Ovary (tissue), 10 donors: ENCODE measurements at places on chromosomes 11 and 22.

DNA sequence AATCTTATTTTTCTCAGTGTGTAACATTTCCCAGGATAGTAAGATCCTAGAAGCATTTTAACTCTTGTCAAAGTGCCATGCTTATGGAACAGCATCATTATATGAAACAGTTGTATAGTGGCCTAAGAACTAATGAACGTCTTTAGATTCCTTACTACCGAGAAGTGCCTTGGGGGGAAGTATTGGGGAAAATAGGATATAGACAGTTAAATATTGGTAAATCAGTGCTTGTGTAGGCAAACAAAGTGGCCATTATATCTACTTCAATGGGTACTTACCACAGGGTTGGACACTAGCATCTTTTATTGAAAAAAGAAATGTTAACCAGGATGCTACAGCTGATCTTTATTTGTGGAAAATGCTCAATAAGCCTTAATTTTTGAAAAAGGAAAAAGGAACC lies 11.3 kb downstream of the FAR1 start:
- H3K36me3 ChIP-seq = no peaks in the 10 kb centered on the region
- H3K27ac ChIP-seq = no peak overlapping the region
- peaks cover 2% of the 10 kb centered on the region for H3K4me1 ChIP-seq
- H3K4me3 ChIP-seq = no peak overlapping the region
- no peaks in the 10 kb centered on the region for H3K27me3 ChIP-seq
- no peak for DNase-seq

GRCh38 chr11:16184588-16184987 lies 171.8 kb downstream of the SOX6 start:
- H3K4me1 ChIP-seq = no peaks in the 10 kb centered on the region
- DNase-seq = no peak

- no peaks in the 10 kb centered on the region for H3K36me3 ChIP-seq
- H3K4me1 ChIP-seq = peaks cover 6% of the 10 kb centered on the region
- no peak overlapping the region for H3K27ac ChIP-seq
- H3K4me3 ChIP-seq = no peak overlapping the region
Observed at GRCh38 chr11:61700212-61700611, 20.0 kb downstream of the DAGLA start.

GRCh38 chr11:66845876-66846212 lies 2.6 kb downstream of the RCE1 start:
- H3K4me3 ChIP-seq = no peak overlapping the region
- peaks cover 14% of the 10 kb centered on the region for H3K4me1 ChIP-seq
- no peaks in the 10 kb centered on the region for H3K36me3 ChIP-seq
- no peak overlapping the region for H3K27ac ChIP-seq
- DNase-seq = peak; percentile 8
- no peaks in the 10 kb centered on the region for H3K27me3 ChIP-seq

DNA sequence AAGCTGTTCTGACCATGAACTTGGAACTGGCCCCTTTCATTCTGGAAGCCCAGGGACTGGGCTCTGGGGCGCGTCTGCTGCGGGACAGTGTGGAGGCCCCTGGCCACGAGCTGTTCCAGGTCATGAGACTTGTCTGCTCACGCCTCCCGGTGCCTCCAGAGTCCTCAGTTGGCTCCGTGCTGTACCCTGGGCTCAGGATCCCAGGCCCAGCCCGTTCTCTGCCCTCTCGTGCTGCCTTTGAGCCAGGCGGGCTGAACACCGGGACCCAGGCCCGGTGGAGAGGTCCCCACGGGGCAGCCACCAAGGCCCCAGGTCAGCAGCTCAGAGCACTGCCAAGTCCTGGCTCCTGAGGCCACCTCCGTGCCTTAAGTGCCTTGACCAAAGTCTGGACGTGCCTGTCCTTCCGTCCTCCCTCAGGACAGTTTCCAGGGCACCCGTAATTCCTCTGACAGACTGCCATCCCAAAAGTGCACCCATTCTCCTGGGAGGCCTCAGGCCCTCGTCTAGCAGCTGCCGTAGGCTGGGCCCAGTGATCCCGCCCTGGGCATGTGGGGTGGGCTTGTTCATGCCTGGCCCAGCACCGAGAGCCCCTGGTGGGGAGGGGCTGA lies 36.3 kb upstream of the PPARA start:
- no peak for DNase-seq
- no peaks in the 10 kb centered on the region for H3K27me3 ChIP-seq
- no peak overlapping the region for H3K4me3 ChIP-seq

DNA sequence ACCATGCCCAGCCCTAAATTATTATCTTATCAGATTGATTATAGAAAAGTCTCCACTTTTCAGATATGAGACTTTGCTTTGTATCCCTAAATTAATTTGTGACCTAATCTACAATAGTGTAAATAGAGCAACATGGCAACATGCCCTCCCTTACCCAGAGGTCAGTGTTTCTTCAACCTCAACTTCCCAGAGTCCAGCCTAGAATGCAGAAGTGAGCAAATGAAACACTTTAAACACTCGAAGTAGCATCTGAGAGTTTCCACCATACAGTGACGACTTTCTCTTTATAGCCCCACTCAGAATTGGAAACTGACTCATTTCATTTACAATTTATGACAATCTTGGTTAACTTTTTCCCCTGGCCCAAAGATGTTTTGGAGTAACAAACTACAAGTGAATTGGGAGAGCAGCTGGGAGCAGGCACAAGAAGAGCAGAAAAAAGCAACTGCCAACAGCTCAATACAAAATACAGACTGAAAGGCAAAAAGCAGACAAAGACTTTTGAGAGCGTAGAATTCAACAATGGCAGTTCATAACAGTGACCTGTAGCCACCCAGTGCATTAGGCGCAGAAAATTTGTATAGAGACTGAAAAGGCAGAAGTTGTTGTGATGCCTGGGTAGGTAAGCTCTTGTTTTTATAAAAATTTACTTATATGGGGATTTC lies 10.1 kb upstream of the BLID start:
- H3K4me3 ChIP-seq = no peak overlapping the region
- DNase-seq = no peak
- no peaks in the 10 kb centered on the region for H3K36me3 ChIP-seq
- no peaks in the 10 kb centered on the region for H3K27me3 ChIP-seq

- DNase-seq = no peak
- no peak overlapping the region for H3K27ac ChIP-seq
- H3K27me3 ChIP-seq = no peaks in the 10 kb centered on the region
- no peaks in the 10 kb centered on the region for H3K4me1 ChIP-seq
Observed at GRCh38 chr11:36699271-36699670, 101.2 kb upstream of the RAG2 start.

GRCh38 chr11:131916638-131917037 lies 546.2 kb downstream of the NTM start:
- H3K4me3 ChIP-seq = no peak overlapping the region
- H3K36me3 ChIP-seq = no peaks in the 10 kb centered on the region
- no peaks in the 10 kb centered on the region for H3K27me3 ChIP-seq
- DNase-seq = no peak
- H3K4me1 ChIP-seq = no peaks in the 10 kb centered on the region
- H3K27ac ChIP-seq = no peak overlapping the region
